ENCODE measurements at places on chromosomes 5 and 9. TPM values are rescaled to one million over a fixed set of nuclear protein-coding genes. Genes with fewer than 3 reads are reported as not detected.

DNA sequence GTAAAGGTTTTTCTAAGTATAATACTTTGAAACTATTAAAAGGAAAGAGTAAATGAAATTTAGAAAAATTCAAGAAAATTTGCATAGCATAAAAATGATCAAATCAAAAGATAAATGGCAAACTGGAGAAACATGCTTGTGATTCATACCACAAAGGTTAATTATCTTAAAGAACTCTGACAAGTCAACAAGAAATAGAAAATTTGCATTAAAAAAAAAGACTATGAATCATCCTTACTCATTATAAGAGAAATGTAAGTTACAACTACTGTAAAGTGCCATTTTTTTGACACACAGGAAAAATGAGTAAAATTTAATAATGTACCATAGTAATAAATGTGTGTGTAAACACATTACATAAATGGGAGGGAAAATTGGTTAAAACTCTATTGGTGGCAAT, 624.4 kb upstream of the C9orf72 start:
- DNase-seq = no peak

CTXN3 gene
- not detected for total RNA-seq

DNA sequence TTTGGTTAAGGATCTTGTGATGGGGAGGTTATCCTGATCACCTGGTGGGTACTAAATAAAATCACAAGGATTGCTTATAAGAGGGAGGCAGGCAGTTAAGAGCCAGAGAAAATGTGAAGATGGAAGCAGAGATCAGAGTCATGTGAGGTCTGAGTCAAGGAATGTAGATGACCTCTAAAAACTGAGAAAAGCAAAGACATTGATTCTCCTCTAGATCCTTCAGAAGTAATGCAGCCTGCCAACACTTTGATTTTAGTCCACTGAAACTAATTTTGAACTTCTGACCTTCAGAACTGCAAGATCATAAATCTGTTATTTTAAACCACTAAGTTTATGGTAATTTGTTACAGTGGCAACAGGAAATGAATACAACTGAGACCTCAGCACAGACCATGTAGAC, 499.0 kb downstream of the GADD45G start:
- DNase-seq = no peak

ZNF879 gene
- 2.4 TPM for total RNA-seq

- no peak for DNase-seq
Observed at GRCh38 chr9:128169925-128170324, 9.9 kb downstream of the BBLN start.

DNA sequence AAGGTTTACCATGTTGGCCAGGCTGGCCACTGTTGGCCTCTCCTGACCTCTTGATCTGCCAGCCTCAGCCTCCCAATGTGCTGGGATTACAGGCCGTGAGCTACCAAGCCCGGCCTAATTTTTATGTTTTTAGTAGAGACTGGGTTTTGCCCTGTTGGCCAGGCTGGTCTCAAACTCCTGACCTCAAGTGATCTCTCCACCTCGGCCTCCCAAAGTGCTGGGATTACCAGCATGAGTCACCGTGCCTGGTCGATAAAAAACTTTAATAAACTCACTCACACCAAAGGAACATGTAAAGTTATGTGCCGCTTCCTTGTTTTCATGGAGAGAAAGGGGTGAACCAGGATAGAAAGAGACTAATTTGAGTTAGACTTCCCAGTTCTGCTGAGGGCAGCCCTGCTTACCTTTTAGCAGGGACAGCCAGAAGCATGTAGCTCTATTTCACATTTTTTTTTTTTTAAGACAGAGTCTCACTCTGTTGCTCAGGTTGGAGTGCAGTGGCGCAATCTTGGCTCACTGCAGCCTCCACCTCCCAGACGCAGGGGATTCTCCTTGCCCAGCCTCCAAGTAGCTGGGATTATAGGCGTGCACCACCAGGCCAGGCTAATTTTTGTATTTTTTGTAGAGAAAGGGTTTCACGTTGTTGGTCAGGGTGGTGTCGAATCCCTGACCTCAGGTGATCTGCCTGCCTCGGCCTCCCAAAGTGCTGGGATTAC, 11.4 kb upstream of the HAUS6 start:
- DNase-seq = no peak

KLF9 gene
- total RNA-seq = 24.5 TPM

GRCh38 chr9:21766096-21766495, 36.3 kb upstream of the MTAP start:
- no peak for DNase-seq

ALDH7A1 gene
- 5.7 TPM for total RNA-seq

GRCh38 chr5:1652873-1653697, 129.3 kb upstream of the LPCAT1 start:
- DNase-seq = peak; percentile 32

ADAM19 gene
- 107 TPM for total RNA-seq

- DNase-seq = no peak
Observed at GRCh38 chr5:36041537-36041845, 25.2 kb downstream of the UGT3A2 start.

- DNase-seq = no peak
Observed at GRCh38 chr5:132510076-132510475, 19.5 kb upstream of the IRF1 start.

GRCh38 chr5:107772418-107773310, 101.9 kb upstream of the EFNA5 start:
- no peak for DNase-seq

GRCh38 chr9:6114424-6114823, 99.0 kb upstream of the RANBP6 start:
- DNase-seq = no peak

DNA sequence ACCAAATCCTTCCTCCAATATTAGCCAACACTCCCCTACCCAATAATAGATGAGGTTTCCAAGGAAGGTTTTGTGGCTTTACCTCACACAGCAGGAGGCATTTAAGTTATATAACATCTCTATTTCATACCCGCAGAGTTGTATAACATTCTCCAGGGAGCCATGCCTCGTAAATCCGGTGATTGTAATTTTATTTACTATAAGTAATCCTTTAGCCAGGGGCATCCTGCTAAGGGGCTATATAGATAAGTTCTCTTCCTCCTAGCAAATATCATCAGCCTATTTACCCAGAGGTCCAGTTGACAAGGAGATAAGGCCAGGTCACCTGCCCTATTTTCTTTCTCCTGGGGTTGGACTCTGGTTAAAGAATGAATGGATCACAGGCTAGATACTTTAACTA, 2051.0 kb downstream of the EFNA5 start:
- no peak for DNase-seq

LMNB1 gene
- 215 TPM for total RNA-seq

- DNase-seq = no peak
Observed at GRCh38 chr5:135826994-135827671, 7.3 kb upstream of the SLC25A48 start.

GRCh38 chr5:82290005-82290404, 11.9 kb upstream of the RPS23 start:
- no peak for DNase-seq

SPINK13 gene
- not detected for total RNA-seq

TPPP gene
- 0.53 TPM for total RNA-seq

- DNase-seq = no peak
Observed at GRCh38 chr5:22965960-22966359, 112.8 kb upstream of the CDH12 start.

ALAD gene
- total RNA-seq = 22.9 TPM

GRCh38 chr9:106528158-106528557, 334.8 kb upstream of the ZNF462 start:
- DNase-seq = no peak

DNA sequence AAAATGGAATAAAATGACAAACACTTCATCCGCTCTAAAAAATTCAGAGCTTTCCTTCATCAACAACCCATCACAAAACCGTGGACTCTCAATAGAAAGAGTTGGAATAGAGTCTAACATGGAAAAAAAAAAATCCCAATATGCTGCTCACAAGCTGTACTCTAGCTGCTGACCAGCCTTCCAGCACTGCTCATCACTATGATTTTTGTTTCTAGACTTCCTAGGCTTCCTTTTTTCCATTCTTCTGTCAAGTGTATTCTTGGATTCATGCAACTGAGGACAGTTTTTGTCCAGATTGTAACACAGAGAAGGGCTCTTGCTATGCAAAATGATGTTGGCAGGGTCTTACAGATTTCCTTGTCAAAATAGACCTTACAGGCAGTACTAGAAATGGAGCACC, 34.5 kb downstream of the RFK start:
- DNase-seq = no peak

SV2C gene
- 0.10 TPM for total RNA-seq

RXFP3 gene
- total RNA-seq = not detected

Data from activated CD4-positive, alpha-beta memory T cell treated with anti-CD3 and anti-CD28 coated beads for 36 hours (primary cell).